ENCODE measurements at places on chromosomes 3 and 15.

- DNase-seq, result no peak
Observed at GRCh38 chr15:74798388-74799254, 14.0 kb upstream of the LMAN1L start.

DNA sequence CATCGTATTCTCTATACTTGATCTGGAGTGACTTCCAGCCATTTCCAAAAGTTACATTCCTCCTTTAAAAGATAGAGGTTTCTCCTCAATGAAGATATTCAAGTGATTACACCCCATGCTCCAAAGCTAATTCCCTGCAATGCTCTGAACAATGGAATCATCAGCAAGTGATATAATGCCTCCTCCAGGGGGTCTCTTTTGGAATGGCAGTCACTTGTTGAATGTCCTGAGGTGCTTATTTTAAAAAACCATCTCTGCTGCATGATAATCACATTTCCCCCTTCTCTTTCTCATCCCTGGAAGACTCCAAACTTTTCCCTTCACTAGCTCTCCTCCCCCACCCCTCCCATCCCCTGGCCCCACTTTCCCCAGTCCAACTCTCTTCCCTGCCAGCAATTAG is 2.6 kb downstream of the LHFPL4 start:
- DNase-seq, result no peak

DNA sequence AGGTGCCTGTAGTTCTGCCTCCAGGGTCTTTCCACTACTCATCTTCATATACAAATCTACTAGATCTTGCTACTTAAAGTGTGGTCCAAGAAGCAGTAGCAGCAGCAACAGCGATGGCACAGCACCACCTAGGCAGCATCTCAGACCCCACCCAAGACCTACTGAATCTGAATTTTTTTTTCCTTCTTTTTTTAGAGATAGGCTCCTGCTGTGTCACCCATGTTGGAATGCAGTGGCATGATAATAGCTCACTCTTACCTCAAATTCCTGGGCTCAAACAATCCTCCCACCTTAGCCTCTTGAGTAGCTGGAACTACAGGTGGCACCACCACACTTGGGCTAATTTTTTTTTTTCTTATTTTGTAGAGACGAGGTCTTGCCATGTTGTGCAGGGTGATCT is 346.7 kb upstream of the TGFBR2 start:
- no peak for DNase-seq

DNA sequence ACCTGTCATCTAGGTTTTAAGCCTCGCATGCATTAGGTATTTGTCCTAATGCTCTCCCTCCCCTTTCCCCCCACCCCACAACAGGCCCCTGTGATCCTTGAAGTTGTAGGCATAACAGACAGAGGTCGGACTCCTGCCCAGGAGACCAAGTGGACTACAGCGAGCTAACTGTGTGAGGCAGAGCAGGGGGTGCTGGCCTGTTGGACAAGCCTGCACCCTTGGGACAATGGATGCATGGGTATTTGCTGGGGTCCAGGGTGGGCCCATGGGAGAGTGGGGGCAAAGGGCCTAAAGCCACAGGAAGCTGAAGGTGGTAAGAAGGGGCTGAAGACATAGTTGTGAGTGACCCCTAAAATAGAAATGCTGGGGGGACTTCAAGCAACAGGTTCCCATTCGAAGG is 2.5 kb downstream of the PLCB2 start:
- no peak for DNase-seq

GRCh38 chr15:46146915-46147314 is 512.1 kb downstream of the SQOR start:
- DNase-seq, result no peak

- no peak for DNase-seq
Observed at GRCh38 chr3:177827511-177828207, 630.4 kb upstream of the TBL1XR1 start.

DNA sequence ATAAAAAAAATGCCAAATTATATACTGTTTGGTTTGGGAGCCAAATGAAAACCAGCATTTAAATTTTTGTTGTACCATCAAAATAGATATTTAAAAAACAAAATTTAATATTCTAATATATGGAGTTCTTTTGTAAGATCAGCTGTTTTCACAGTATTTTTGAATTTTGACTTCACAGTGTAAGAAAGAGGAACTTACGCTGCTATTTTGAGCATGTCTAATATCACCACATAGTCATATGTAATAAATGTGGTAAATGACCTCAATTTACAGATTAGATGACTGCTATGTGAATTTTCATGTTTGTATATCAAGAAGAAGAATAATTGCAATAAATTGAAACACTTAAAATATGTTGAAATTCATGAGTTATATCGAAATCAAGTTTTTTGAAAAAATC is 189.6 kb downstream of the ARRDC4 start:
- no peak for DNase-seq

DNA sequence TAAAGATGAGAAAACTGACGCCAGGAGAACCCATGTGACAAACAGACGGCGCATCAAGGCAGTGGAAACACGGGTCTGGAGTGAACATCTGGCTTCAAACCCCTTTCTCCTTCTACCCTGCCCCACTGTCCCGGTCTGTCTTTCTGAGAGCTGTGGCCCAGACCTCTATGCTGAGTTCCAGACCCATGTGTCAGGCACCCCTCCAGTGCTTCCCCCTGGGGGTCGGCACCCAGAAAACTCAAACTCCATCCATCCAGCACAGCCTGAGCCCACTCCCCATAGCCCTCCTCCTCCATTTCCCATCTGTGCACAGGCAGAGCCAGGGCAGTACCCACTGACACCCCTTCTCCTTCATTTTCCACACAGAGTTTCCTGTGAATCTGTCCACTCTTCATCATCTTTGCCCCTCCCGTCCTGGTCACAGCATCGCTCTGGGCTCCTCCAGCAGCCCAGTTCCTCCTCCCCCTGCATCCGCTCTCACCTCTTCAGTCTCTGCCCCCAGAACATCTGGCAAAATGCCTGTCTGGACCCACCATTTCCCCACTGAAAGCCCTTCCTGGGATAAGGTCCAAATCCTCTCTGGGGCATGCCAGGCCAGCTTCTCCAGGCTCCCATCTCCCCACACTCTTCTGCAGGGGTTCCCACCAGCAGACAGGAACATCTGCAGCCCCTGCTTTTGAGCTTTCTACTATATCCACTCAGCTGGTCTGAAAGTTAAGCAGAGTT is 2.9 kb downstream of the FAM240A start:
- no peak for DNase-seq

DNA sequence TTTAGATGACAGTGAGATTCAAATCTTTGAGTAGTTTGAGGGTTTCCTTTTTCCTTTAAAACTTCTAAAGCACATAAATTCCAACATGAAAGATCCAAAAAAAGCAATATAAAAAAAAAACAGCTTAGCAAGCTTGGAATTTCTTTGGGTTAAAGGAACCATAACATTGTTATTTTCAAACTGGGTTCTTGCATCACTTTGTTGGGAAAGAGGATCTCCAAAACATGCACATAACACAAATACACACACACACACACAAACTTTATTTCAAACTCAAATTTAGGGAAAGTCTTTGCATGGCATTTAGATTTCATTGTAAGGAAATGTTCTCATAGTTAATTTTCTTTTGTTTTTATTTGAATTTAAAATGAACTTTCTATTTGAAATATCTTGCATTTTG is 79.2 kb upstream of the COL8A1 start:
- no peak for DNase-seq
